Stimulated activated CD4-positive, alpha-beta T cell treated with anti-CD3 and anti-CD28 coated beads, Interleukin-12 subunit alpha, Interleukin-12 subunit beta, amount 100 ng/mL, for 4 hours (primary cell): ENCODE measurements at places on chromosomes 6 and 20.

DNA sequence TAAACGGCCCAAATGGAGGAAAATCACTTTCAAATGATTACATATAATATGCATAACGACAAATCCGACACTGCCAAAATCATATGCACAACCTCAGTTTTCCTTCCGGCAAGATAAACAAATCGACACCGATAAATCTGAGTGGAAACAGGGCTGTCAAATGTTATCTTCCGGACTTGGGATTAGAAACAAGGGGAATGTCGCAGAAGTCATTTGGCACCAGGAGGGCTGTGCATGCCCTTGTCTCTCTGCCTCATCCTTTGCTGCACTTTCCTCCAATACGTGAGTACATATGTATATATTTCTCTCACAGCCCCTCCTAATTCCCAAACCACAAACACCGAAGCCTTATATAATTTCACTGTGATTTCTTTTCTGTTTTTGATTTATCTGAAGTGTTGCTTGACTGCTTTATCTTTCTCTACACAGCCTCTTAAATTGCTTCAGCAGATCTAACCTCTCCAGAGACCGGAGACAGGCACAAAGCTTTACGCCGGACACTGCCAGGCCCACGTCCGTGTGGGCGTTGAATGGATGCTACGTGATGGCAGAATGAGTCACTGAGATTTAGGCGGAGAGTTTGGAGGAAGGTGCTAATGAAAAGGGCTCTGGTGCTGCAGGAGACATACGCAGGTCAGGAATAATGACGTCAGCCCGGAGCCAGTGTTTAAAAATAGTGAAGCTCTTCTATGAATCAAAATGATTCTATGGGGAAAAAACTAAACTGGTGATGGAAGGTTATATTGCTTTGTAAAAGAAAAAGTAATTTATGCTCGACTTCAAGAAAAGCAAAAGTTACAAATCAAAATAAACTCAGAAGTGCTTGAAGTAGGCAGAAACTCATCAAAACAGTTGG lies 21.0 kb upstream of the PRELID3B start:
- no peak for DNase-seq

GRCh38 chr6:6751619-6752023 lies 163.1 kb downstream of the LY86 start:
- DNase-seq, result peak; percentile 20

DNA sequence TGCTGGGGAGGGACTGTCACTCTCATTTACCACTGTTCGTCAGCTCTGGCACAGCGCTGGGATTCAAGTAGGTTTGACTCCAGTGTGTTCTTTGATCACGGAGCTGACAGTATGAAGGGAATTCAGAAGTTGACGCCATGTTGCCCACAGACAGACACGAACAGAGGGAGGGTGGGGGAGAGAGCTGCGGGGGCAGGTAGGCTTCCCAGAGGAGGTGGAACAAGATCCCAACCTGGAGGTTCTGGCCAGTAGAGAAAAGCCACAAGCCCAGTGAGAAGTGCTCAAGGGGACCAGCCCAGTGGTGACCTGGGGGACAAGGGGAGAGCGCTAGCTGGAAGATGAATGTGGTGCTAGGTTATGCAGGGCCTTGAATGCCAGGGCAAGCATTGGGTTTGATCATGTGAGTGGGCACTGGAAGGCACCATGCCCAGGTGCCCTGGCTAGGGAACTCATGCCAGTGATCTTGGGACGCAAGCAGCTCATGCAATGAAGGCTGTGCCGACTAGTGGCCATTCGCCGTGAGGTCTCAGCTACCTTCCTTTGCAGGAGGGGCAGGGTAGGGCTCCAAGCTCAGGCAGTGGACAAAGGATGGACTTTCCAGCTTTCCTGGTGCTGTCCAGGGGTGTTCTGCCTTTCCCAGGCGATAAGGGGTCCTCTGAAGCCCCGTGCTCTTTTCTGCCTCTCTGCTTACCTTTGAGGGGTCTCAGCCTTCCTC lies 50.4 kb upstream of the APCDD1L start:
- DNase-seq, result no peak

GRCh38 chr20:62846166-62846890 lies 15.3 kb downstream of the TCFL5 start:
- DNase-seq, result no peak
